ENCODE measurements at places on chromosomes 3 and 15.

GRCh38 chr3:185649414-185649813, 63.3 kb downstream of the SENP2 start:
- no peak for DNase-seq

GRCh38 chr15:101296418-101297405, 1.7 kb upstream of the SNRPA1 start:
- DNase-seq = no peak

DNA sequence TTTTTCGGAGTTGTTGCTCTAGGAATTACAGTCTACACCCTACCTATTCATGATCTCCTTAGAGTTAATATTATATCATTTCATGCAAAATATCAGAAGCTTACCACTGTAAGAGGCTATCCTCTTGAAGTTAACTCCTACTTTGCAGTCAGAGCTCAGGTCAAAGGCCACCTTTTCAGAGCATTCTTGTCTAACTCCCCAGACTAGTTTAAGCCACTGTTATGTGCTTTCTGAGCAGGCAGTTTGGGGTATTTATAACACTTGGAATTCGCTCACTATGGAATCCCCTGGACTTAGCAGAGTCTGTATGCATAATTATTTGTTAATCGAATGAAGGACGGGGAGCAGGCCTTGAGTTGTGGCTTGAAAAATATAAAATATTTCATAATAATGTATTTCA, 21.7 kb downstream of the MED12L start:
- DNase-seq = no peak

- no peak for DNase-seq
Observed at GRCh38 chr3:192888190-192888589, 29.5 kb downstream of the MB21D2 start.

- no peak for DNase-seq
Observed at GRCh38 chr15:32649342-32649741, 7.8 kb downstream of the SCG5 start.

DNA sequence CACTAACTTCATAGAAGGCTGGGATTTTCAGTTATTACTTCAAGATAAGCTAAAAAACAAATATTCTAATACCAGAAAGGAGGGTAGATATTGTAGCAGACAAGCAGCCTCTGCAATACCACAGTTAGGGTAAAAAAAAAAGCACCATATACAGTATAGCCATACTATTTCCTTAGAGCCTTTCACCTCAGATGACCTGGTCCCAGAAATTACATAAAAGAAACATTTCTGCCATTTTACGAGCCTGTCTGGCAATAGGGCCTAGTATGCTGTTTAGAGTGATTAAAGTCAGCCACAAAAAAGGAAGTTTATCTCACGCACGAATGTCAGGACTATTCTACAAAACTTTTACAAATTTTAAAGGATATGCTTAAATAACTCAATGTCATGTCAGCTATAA, 1016.6 kb downstream of the PLOD2 start:
- peak; percentile 11 for DNase-seq

GRCh38 chr3:133930341-133930933, 34.8 kb upstream of the RAB6B start:
- DNase-seq = peak; percentile 58

Data from NCI-H146 (cell line).